ENCODE measurements at places on chromosomes 11 and 22. TPM values are rescaled to one million over a fixed set of nuclear protein-coding genes. Genes with fewer than 3 reads are reported as not detected.

GRCh38 chr11:55726715-55727324 lies 46.4 kb upstream of the OR5D13 start:
- H3K27me3 ChIP-seq = no peaks in the 10 kb centered on the region
- no peak for DNase-seq
- no peaks in the 10 kb centered on the region for H3K4me1 ChIP-seq
- H3K27ac ChIP-seq = no peak overlapping the region

DNA sequence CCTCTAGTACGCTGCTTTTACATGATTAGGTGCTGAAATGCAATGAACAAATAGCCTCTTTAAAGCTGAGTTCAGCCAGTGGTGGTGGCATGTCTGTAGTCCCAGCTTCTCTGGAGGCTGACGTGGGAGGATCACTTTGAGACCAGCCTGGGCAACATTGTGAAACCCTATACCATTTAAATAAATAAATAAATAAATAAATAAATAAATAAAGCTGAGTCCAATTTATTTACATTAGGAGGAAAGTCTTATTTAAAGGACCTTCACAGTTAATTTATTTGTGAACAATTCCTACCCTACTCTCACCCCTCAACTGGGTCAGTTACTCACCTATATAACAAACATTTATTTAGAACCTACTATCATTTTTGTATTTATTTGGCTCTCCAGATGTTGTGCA lies 4.8 kb upstream of the CHRDL2 start:
- no peaks in the 10 kb centered on the region for H3K36me3 ChIP-seq
- no peak overlapping the region for H3K4me3 ChIP-seq
- no peak for DNase-seq
- H3K4me1 ChIP-seq = no peaks in the 10 kb centered on the region

GRCh38 chr11:71191201-71191600 lies 61.2 kb downstream of the SHANK2 start:
- no peaks in the 10 kb centered on the region for H3K4me1 ChIP-seq
- no peaks in the 10 kb centered on the region for H3K27me3 ChIP-seq
- no peaks in the 10 kb centered on the region for H3K36me3 ChIP-seq
- H3K27ac ChIP-seq = no peak overlapping the region
- no peak for DNase-seq

DNA sequence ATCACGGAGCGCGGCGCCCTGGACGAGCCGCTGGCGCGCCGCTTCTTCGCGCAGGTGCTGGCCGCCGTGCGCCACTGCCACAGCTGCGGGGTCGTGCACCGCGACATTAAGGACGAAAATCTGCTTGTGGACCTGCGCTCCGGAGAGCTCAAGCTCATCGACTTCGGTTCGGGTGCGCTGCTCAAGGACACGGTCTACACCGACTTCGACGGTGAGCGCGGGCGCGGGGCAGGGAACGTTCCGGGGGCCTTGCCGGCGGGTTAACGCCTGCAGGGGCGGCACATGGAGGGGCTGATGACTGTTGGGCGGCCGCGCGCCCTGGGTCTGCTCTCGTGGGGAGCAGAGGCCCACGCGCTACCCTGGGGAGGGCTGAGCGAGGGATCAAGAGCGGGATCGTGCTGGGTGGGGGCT lies 1.0 kb downstream of the PIM3 start:
- H3K4me1 ChIP-seq = peaks cover 33% of the 10 kb centered on the region
- H3K4me3 ChIP-seq = peak overlapping the region; percentile 88
- H3K27ac ChIP-seq = no peak overlapping the region
- H3K27me3 ChIP-seq = no peaks in the 10 kb centered on the region

CNGA4 gene
- not detected for total RNA-seq

Data from SJSA1 (cell line).